CMK (cell line): ENCODE measurements at places on chromosomes 7 and 10.

DNA sequence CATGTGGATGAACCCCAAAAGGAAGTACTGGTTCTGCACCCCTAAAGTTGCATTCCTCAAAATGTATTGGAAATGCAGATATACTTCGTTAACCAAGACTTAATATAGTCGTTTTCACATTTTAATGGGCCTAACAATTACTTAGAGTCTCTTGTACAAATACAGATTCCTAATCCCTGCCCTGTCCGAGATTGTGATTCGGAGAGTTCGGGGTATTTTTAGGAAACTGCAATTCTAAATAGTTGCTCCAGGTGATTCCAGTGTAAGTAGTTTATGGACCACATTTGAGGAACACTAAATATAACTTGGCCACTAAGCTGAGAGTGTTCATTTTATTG is 830 bp downstream of the TRUB1 start:
- DNase-seq, result no peak

- DNase-seq, result no peak
Observed at GRCh38 chr7:139396323-139396951, 36.7 kb downstream of the LUC7L2 start.

GRCh38 chr7:151776876-151777494 is 99.9 kb downstream of the PRKAG2 start:
- DNase-seq, result no peak

GRCh38 chr10:11578802-11579255 is 32.6 kb downstream of the USP6NL start:
- DNase-seq, result no peak

DNA sequence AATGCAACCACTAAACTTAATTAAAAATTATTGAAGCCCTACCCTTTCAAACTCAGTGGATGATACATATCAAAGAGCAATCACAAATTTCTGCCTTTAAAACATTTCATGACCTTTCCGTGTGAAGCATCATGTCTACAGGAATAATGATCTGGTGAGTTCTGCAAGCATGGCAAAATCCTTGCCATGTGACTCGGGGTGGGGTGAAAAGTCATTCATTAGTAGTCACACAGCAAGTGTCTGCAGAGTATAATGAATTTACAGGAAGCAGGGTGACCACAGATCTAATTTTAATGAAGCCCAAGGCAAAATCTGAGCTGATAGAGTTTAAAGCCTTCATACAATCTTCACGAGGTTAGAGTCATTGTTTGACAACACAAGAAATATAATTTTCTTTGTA is 351.9 kb downstream of the THSD7A start:
- no peak for DNase-seq

DNA sequence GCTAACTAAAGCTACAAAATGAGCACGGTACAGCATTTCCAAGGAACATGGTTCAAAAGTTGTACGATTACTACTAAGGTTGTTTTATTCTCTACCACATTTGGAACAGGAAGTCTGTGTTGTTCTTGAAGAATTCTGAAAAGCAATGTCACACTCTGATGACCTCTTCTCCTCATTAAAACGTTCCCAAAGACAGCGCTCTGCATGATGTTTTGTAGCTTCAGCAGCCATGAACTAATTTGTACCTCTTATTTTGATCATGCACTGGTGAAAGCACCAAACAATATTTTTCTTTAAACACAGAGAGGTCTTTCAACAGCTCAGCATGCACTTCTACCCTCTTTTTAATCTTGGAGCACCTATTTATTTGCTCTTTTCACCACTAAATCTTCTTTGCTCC is 75.0 kb upstream of the TES start:
- DNase-seq, result no peak

- no peak for DNase-seq
Observed at GRCh38 chr10:4645836-4646235, 180.2 kb upstream of the AKR1E2 start.

GRCh38 chr7:43562383-43562782 is 20.5 kb upstream of the STK17A start:
- DNase-seq, result no peak

GRCh38 chr7:102248456-102249395 is 37.9 kb upstream of the SH2B2 start:
- DNase-seq, result no peak

- DNase-seq, result no peak
Observed at GRCh38 chr10:11875494-11876281, 52.5 kb downstream of the PROSER2 start.

GRCh38 chr10:71581376-71581775 is 138.2 kb downstream of the C10orf105 start:
- no peak for DNase-seq

- DNase-seq, result no peak
Observed at GRCh38 chr10:5694573-5694972, 9.9 kb downstream of the TASOR2 start.
